Vagina (tissue), 2 donors: ENCODE measurements at places on chromosomes 13 and 19. TPM values are rescaled to one million over a fixed set of nuclear protein-coding genes. Genes with fewer than 3 reads are reported as not detected.
A peak's percentile ranks its signal among the peaks of the same experiment; 100 is the strongest.

The PRRG2 gene
- 5.4 TPM for total RNA-seq

The VSTM1 gene
- total RNA-seq, result not detected

The IFNL1 gene
- total RNA-seq, result not detected

The ZNF836 gene
- 3.9 TPM for total RNA-seq

The SOX1 gene
- total RNA-seq, result not detected

The B3GNT8 gene
- total RNA-seq, result 35.8 TPM

The LPAR6 gene
- total RNA-seq, result 43.2 TPM

The ZNF681 gene
- total RNA-seq, result 1.7 TPM

The ZNF723 gene
- total RNA-seq, result not detected

The ZNF850 gene
- 2.2 TPM for total RNA-seq

The PRSS57 gene
- not detected for total RNA-seq

The ZNF569 gene
- total RNA-seq, result 3.7 TPM

The PPP1R37 gene
- 23.8 TPM for total RNA-seq

DNA sequence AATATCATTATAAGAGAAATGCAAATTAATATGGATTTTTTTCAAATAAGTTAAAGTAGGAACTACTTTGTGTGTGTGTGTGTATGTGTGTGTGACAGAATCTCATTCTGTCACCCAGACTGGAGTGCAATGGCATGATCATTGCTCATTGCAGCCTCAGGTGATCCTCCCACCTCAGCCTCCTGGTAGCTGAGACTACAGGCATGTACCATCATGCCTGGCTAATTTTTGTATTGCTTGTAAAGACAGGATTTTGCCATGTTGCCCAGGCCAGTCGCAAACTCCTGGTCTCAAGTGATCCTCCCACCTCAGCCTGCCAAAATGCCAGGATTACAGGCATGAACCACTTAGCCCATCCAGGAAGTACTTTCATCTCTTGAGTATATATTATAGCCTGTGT lies 3.2 kb upstream of the ERVV-2 start:
- no peaks in the 10 kb centered on the region for H3K36me3 ChIP-seq
- no peak overlapping the region for H3K27ac ChIP-seq
- DNase-seq, result no peak
- H3K4me1 ChIP-seq, result no peaks in the 10 kb centered on the region
- H3K27me3 ChIP-seq, result no peaks in the 10 kb centered on the region

GRCh38 chr19:3284759-3285646 lies 60.5 kb downstream of the CELF5 start:
- no peak for DNase-seq
- peaks cover 5% of the 10 kb centered on the region for H3K4me1 ChIP-seq
- no peak overlapping the region for H3K4me3 ChIP-seq

- peaks cover 16% of the 10 kb centered on the region for H3K4me1 ChIP-seq
- no peak overlapping the region for H3K27ac ChIP-seq
- DNase-seq, result no peak
- no peak overlapping the region for H3K4me3 ChIP-seq
Measured at GRCh38 chr19:4748589-4748988, 24.9 kb upstream of the DPP9 start.

DNA sequence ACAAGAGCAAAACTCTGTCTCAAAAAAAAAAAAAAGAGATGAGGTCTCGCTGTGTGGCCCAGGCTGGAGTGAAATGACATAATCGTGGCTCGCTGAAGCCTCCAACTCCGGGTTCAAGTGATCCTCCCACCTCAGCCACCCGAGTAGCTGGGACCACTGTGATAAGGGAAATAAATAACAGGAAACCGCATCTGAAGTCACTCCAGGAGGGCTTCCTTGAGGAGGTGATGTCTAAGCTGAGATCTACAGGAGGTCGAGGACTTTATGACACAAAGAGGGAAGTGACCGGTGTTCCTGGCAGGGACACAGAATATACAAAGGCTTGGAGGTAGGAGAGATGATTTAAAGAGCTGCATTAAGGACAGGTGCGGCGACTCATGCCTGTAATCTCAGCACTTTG lies 8.9 kb upstream of the NR2F6 start:
- H3K4me1 ChIP-seq, result no peaks in the 10 kb centered on the region
- H3K27ac ChIP-seq, result no peak overlapping the region
- no peaks in the 10 kb centered on the region for H3K27me3 ChIP-seq
- no peaks in the 10 kb centered on the region for H3K36me3 ChIP-seq
- H3K4me3 ChIP-seq, result no peak overlapping the region
- no peak for DNase-seq

GRCh38 chr13:114259374-114259773 lies 22.0 kb upstream of the UPF3A start:
- no peak overlapping the region for H3K27ac ChIP-seq
- H3K4me3 ChIP-seq, result no peak overlapping the region
- no peak for DNase-seq
- peaks cover 81% of the 10 kb centered on the region for H3K36me3 ChIP-seq
- no peaks in the 10 kb centered on the region for H3K27me3 ChIP-seq

DNA sequence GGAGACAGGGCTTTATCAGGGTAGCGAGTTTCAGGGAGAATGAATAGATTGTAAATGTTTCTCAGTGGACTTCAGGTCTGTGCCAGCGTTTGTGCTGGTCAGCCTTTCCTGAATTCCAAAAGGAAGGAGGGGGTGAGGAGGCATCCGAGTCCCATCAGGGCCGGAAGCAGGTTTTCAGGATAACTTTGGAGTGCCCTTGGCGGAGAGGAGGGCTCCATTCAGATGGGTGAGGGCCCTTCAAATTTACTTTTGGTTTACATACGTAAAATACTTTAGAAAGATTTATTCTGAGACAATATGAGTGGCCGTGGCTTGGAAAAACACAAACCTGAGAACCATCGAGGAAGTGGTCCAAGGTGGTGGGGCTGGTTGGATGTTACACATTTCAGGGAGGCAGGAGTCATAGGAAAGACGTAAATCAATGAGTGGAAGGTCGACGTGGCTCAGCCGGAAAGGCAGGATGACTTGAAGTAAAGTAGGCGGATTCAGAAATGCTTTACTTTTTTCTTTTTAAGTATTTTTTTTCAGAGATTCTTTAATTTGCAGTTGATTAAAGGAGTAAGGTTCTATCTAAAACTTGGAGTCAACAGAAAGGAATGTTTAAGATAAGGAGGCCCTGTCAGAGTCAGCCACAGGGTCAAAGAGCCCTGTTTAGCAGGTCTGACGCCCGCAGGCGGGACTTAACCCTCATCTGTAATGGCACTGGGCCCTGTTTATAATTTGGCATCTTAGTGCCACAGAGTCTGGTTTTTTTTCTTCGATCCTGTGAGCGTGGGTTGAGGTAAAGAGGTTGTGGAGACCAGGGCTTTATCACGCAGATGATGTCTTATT lies 32.8 kb downstream of the ATP11A start:
- H3K4me3 ChIP-seq, result no peak overlapping the region
- peak overlapping the region; percentile 57 for H3K27ac ChIP-seq
- H3K36me3 ChIP-seq, result no peaks in the 10 kb centered on the region
- no peaks in the 10 kb centered on the region for H3K27me3 ChIP-seq
- peaks cover 16% of the 10 kb centered on the region for H3K4me1 ChIP-seq

- no peaks in the 10 kb centered on the region for H3K36me3 ChIP-seq
- no peaks in the 10 kb centered on the region for H3K27me3 ChIP-seq
- no peaks in the 10 kb centered on the region for H3K4me1 ChIP-seq
- no peak overlapping the region for H3K4me3 ChIP-seq
Measured at GRCh38 chr13:41631296-41631965, 174.1 kb downstream of the RGCC start.

GRCh38 chr19:7595466-7596133 lies at the start of gene CAMSAP3:
CAMSAP3 (plus strand) TSS chr19:7595863; CDS start chr19:7596003, 140 bp downstream.
- DNase-seq, result no peak
- H3K36me3 ChIP-seq, result no peaks in the 10 kb centered on the region
- peak within 1 kb of the TSS; percentile 4 for H3K27ac ChIP-seq

DNA sequence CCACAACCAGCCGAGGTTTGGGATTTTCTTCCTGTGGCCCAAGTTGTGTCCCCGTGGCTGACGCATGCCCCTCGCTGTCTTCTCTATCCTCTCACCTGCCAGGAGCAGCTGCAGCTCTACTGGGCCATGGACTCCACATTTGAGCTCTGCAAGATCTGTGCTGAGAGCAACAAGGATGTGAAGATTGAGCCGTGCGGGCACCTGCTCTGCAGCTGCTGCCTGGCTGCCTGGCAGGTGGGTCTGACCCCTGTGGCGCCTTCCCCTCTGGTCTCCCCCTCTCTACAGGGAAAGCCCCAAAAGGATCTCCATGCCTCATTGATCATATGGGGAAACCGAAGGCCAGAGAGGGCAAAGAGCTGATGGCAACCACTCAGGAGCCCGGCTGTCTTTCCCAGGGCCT lies 14.6 kb downstream of the CBLC start:
- no peaks in the 10 kb centered on the region for H3K27me3 ChIP-seq
- H3K4me1 ChIP-seq, result no peaks in the 10 kb centered on the region
- no peak overlapping the region for H3K27ac ChIP-seq
- no peaks in the 10 kb centered on the region for H3K36me3 ChIP-seq

GRCh38 chr13:22040810-22041364 lies 370.0 kb downstream of the FGF9 start:
- no peaks in the 10 kb centered on the region for H3K27me3 ChIP-seq
- no peaks in the 10 kb centered on the region for H3K36me3 ChIP-seq
- no peak overlapping the region for H3K27ac ChIP-seq
- no peak for DNase-seq
- H3K4me3 ChIP-seq, result no peak overlapping the region
- H3K4me1 ChIP-seq, result no peaks in the 10 kb centered on the region

GRCh38 chr13:91331047-91331915 lies 16.2 kb upstream of the MIR17HG start:
- no peak overlapping the region for H3K4me3 ChIP-seq
- no peak overlapping the region for H3K27ac ChIP-seq
- no peak for DNase-seq
- no peaks in the 10 kb centered on the region for H3K4me1 ChIP-seq
- H3K36me3 ChIP-seq, result no peaks in the 10 kb centered on the region

- DNase-seq, result no peak
- H3K27me3 ChIP-seq, result no peaks in the 10 kb centered on the region
- H3K36me3 ChIP-seq, result no peaks in the 10 kb centered on the region
- no peak overlapping the region for H3K4me3 ChIP-seq
Measured at GRCh38 chr19:54478677-54479266, 5.7 kb upstream of the CDC42EP5 start.

DNA sequence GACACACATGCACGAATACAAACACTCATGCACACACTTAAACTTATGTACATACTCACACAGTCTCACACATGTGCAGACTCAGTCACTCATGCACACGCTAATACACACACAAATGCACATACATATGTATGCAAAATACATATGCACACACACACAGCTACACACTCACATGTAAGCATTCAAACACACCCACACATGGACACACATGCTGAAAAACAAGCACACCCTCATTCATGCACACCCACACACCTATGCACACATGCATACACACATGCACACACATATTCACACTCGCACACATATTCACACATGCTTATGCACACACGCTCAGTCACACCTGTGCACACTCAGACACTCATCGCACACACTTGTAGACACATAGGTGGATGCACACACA lies 9.3 kb downstream of the MUC16 start:
- H3K36me3 ChIP-seq, result no peaks in the 10 kb centered on the region
- no peak for DNase-seq
- no peak overlapping the region for H3K27ac ChIP-seq
- no peaks in the 10 kb centered on the region for H3K27me3 ChIP-seq
- no peaks in the 10 kb centered on the region for H3K4me1 ChIP-seq
- no peak overlapping the region for H3K4me3 ChIP-seq

DNA sequence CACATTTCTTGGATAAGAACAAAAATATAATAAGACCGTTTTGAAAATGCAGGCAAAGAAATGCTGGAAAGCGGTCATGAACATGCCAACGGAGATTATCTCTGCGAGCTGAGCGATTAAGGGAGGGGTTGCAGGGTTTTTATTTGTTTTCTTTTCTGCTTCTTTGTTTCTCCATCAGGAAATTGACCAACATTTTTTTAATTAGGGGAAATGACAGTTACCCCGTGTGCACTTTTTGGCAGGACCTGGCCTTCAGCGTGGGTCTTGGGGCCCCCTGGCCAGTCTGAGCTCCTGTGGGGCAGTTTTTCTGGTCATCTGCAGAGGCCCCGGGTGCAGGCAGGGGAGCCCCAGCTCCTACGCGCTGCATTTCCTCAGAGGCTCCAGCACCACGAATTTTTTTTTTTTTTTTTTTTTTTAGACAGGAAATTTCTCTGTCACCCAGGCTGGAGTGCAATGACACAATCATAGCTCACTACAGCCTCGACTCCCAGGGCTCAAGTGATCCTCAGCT lies 31.3 kb upstream of the HOMER3 start:
- peak overlapping the region; percentile 51 for H3K27ac ChIP-seq
- H3K27me3 ChIP-seq, result no peaks in the 10 kb centered on the region
- H3K4me3 ChIP-seq, result no peak overlapping the region
